ENCODE measurements at places on chromosomes 5 and 9.

DNA sequence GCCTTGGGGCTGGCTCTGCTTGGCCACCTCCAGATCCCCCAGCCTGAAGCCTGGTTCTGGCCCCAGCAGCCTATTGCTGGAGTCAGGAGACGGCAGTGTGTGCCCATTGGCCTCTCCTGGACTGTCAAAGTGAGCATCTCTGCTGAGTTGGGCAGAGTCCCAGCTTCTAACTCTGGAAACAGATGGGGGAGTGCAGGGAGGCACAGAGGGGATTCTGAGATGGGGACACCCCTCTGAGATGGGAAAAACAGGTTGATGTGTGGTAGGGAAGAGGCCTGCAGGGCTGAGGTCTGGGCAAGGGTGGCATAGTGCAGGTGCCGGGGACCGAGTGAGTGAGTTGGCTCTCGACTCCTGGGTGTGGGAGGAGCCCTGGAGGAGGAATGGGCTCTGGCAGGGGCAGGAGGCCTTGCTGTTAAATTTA, 27.5 kb downstream of the PHF2 start:
- no peak for DNase-seq

DNA sequence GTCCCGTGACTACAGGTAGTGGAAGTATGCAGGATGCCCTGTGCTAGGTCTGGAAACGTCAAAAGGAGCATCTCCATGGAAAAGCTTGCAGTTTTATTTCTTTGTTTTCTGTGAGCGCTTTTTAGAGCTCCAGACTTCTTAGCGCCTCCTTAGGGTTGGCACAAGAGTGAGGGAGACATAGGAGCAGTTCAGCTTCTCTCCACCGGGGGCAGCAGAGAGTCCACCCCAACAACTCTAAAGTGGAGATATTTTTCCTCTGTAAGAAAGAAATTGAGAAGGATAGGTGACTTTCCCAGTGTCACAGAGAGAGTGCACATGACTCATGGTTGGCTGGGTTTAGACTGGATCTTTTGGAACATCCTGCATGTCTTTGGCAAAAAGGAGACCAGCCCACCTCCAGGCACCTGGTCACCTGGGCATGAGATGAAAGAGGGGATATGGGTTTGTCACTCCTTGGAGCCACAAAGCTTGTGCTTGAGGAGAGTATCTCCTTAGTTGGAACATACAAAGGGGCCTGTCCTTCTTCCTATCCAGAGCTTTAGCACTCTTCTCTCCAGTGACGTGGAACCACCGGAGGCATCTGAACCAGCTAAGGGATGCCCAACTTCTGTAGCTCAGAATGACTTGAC, 637.7 kb downstream of the SEMA5A start:
- peak; percentile 3 for DNase-seq

DNA sequence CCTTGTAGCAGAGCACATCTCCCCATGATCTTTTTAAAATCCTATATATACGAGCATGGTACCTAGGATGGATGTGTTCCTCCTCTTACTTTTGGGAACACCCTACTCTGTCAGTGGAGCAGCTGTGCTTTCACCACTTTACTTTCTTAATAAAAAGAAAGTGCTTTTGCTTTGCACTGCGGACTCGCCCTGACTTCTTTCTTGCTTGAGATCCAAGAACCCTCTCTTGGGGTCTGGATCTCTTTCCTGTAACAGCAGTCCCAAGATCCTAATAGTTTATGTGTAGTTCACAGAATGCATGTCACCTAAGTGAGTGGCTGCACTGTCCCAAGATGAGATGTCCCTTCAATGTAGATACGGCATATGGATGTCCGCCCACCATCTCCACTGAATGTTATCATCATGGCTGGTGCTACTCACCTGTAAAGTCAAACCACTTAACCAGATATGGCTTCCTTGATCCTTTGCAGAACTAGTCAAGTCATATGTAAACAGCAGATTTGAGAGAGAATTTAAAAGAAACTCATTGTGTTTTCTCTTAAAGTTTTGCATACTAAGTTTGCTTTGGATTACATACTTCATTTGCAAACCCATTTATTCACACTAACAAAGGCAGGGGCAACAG, 1.9 kb downstream of the FGF1 start:
- peak; percentile 15 for DNase-seq

GRCh38 chr5:54738118-54738972, 220.8 kb downstream of the SNX18 start:
- no peak for DNase-seq

DNA sequence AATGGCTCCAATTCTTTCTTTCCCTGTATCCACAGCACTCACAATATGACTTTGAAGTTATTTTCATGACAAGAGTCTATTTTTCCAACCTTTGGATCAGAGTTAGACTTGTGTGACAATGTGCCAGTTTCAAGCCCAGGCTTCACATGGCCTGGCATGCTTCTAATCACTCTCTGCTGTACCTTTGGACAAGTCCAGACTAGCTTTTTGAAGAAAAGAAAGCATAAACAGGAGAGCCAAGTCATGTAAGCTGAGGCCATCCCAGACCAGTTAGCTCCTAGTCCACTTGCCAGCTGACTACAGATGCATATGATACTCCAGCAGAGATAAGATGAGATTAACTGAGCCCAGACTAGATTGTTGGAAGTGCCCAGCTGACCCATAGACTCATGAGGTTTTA, 513.6 kb upstream of the C9orf72 start:
- DNase-seq: no peak

DNA sequence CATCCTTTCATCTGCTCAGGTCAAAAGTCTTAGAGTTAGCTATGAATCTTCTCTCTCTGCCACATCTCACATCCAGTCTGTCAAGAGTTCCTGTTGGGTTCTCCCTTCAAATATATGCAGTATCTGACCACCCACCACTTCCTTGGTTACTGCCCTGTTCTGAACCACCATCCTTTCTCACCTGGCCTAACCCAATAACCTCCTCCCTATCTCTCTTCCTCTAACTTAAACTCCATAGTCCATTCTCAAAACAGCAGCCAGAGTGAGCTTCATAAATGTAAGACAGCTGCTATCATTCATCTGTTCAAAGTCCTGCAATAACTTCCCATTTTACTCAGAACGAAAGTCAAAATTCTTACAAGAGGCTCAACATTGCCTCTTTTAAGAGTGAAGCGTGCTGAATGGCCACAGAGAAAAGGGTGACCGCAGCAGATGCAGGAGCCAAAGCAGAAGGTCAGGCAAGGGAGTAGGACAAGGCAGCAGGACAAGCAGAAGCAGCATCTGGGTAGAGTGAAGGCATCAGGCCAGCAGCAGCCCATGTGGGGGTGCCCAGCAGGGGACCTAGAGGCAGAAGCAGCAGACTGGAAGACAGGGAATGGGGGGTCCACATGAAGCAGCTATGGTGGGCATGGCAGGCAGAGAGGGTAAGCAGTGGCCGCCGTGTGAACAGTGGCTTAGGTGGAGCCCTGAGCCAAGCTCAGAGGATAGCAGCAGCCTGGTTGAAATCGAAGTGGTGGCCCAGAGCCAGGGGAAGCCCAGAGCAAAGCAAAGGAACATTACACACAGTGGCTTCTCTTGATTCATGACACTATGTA, 39.3 kb upstream of the CDC42SE2 start:
- DNase-seq: no peak

DNA sequence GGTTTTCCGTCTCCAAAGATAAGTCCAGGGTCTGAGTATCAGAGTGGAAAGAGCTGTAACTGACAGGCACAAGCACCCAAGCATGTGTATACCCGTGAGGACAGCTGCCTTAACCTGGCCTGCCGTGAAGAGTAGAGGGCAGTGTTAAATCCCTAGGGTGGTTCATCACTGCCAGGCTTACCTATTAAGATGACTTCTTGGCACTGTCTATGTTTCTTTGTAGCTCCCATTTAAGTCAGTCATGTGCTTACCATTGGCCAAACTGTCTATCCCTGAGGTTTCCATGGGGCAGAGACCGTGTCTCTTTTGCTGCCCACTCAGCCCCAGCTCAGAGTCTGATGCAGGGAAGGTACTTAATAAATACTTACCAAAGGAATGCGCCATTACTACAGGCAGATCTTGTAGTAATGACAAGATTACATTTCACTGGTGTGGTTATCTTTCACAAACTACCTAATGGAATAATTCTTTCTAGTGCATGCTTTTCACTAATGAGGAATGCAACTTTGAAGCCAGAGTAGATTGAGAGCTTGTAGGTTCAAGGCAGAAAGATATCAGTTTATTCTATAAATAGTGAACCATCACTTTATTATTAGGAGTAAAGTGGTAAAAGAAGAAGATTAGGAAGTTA, 64.2 kb downstream of the SNX24 start:
- DNase-seq: no peak

- no peak for DNase-seq
These were observed 22.8 kb upstream of the CRHBP start for GRCh38 chr5:76930083-76930482.

- DNase-seq: no peak
These were observed 61.1 kb downstream of the LMNB1 start for GRCh38 chr5:126837906-126838539.

GRCh38 chr9:129504404-129504803, 116.5 kb downstream of the C9orf50 start:
- no peak for DNase-seq

GRCh38 chr9:128298535-128299482, 22.7 kb downstream of the SWI5 start:
- no peak for DNase-seq

- no peak for DNase-seq
These were observed 41.0 kb upstream of the MTAP start for GRCh38 chr9:21761309-21761901.
